T-helper 17 cell (primary cell): ENCODE measurements at places on chromosomes 16 and 17.

DNA sequence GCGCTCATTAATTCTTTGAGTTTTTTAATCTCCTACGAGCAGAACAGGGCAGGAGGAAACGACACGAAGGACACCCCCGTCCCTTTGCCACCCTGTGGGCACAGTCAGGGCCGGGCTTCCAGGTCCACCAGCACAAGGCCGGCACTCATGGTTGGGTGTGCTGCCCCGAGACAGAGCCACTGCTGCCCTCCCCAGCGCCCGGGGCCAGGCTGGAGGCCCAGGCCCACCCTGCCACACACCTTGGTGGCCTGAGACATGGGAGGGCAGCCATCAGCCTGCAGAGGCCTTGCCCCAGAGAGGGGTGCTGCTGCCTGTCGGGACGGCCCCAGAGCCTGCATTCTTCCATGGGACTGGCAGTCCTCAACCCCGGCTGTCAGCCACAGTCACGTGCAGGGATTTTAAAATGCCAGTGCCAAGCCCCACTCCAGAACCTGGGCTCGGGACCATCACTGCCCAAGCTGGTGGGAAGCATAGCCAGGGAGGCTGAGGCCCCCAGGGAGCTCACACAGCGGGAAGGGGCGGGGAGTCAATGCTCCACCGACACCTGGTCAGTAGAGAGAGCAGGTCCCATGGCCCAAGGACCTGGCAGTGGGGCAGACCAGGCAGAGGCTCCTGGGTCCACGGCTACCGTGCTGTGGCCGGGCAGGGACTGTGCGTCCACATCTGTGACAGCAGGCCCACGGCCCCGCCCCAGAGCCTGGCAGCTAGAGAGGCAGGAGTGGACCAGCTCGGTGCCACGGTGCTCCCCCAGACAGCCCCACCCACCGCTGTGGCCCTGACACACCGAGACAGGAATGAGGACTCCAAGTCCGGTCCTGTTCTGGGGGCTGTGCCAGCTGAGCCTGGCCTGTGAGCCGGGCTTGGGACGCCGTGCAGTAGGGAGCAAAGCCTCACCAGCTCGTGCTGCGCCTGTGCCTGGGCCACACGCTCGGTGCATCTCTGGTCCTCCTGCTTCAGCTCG, 27.5 kb downstream of the CEP131 start:
- no peak for DNase-seq

DNA sequence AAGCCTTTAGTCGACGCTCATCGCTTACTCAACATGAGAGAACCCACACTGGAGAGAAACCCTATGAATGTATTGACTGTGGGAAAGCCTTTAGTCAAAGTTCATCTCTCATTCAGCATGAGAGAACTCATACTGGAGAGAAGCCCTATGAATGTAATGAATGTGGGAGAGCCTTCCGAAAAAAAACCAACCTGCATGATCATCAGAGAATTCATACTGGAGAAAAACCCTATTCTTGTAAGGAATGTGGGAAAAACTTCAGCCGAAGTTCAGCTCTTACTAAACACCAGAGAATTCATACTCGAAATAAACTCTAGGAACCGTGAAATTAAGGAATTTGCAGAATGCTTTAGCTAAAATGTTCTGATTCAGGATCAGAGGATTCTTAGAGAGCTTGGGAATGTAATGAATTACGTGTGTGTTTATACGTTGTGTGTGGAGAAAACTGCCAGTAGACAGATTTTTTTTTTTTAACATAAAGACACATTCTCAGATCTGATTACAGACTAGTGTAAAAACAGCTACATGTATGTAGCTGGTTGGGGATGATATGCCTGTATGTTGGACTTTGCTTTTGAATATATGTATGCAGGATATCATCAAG, 25.4 kb downstream of the ZFP90 start:
- DNase-seq, result no peak

DNA sequence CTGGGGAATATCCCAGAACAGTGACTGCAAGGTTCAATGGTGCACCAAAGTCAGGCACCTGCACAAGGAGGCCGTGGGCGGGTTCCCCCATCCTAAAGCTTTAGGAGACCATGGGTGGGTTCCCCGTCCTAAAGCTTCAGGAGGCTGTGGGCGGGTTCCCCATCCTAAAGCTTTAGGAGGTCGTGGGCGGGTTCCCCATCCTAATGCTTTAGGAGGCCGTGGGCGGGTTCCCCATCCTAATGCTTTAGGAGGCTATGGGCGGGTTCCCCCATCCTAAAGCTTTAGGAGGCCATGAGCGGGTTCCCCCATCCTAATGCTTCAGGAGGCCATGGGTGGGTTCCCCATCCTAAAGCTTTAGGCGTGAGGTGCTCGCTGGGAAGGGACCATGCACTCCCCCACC, 313.3 kb downstream of the FOXL1 start:
- no peak for DNase-seq

- DNase-seq, result no peak
Measured at GRCh38 chr16:2091547-2092255, 43.9 kb downstream of the TSC2 start.

- no peak for DNase-seq
Measured at GRCh38 chr17:66740226-66740625, 94.7 kb upstream of the CACNG5 start.

GRCh38 chr16:48433850-48434530, 48.8 kb upstream of the SIAH1 start:
- no peak for DNase-seq

DNA sequence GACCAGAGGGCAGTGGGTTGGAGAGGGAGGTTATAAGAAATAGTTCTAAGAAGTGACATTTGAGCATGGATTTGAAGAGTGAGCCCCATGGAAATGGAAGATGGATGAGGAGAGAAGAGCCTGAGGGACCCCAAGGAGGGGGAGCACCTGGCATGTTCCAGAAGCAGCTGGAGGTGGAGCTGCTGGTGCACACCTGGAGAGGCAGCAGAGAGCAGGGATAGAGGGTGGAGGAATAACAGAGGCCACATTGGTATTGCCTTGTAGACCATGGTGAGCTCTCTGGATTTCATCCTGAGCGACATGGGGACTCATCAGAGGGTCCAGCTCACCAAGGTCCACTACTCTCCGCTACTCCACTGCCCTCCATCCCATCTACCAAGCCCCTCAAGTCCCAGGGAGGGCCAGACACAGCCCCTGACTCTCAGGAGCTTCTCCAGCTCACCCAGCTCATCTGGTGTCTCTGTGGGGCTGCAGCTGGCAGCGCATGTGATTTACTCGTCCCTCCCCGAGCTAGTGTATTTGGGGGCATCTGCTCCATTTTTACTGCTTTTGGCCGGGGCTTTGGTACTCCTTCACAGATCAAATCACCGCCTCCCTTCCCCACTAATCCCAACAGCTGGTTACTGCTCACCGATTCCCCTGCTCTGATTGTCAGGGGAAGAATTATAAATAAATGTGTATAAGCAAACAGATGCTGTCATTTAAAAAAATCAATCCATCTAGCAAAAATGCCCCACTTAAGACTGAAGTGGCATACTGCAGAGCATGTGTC, 22.1 kb upstream of the KDM8 start:
- no peak for DNase-seq

- no peak for DNase-seq
Measured at GRCh38 chr17:77125432-77125901, 15.3 kb upstream of the SEC14L1 start.

GRCh38 chr16:22190081-22190775, 15.8 kb upstream of the EEF2K start:
- DNase-seq, result peak; percentile 89

DNA sequence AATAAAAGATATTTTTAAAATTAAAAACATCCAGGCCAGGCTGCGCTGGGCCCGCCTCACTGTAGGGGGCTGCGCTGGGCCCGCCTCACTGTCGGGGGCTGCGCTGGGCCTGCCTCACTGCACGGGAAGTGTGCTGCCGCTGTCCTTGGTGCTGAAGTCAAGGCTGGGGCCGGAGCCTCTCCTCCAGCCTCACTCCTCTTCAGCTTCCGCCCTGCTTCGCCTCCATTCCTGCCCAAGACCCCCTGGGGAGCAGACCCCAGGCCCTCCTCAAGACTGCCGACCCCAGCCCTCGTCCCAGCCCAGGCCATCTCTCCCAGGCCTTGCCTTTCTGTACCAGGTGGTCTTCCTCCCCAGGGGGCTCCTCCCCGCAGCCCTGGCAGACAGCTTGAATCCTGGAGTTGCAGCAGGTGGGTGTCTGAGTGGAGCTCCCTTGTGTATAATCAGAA, 26.2 kb downstream of the ENDOV start:
- DNase-seq, result peak; percentile 29

DNA sequence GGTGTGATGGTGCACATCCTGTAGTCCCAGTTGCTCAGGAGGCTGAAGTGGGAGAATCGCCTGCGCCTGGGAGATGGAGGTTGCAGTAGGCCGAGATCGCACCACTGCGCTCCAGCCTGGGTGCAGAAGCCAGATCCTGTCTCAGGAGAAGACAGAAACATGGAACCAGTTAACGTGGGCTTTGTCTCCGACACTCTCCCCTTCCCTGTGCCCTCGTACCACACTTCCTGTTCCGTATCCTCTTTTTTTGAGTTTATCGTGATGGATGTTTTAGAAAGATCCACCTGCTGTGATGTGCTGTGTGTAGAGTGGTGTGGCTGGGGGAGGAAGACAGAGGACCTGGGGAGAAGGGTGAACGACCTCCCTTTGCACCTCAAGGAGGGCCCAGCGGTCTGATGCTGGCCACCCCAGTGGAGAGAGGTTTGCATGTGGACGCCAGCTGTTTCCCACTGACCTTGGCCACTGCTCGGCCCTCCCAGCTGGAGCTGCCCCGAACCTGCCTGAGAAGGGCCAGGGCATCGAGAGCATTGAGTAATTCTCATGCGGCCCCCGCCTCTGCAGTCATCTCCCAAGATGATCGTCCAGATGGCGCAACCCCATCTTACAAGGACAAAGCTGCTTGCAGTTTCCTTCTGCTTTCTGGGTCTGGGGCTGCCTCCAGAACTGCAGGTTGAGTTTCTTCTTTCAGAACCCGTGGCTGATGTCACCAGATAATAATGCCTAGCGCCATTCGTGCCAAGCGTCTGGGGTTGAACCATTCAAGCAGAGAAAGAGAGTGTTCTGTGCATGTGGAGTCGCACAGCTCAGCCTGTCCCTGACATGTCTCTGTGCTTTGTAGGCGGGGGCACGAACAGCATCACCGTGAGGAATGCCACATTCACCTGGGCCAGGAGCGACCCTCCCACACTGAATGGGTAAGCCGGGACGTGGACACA, 126.3 kb downstream of the ABCC1 start:
- DNase-seq, result no peak

- DNase-seq, result no peak
Measured at GRCh38 chr16:71359431-71359830, 908 bp downstream of the CALB2 start.

GRCh38 chr16:57947261-57947660, 23.7 kb downstream of the CNGB1 start:
- no peak for DNase-seq

DNA sequence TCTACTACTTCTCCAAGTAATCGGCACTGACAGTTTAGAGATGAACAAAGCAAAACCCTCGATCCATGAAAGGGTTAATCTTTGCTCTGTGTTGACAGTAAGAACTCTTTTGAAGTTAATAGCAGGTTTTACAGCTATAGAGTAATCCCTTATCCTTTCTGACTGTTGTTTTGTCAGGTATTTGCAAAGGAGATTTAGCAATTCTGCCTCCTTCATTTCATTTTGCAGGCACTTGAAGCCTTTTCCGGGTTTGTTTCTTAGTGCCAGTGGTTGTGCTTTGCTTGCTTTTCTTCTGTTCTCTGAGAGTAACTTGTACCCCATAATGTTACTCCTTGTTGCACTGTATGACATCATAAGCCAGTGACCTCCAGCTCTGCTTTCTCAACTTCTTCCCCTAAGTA, 64.5 kb downstream of the TANGO6 start:
- no peak for DNase-seq

DNA sequence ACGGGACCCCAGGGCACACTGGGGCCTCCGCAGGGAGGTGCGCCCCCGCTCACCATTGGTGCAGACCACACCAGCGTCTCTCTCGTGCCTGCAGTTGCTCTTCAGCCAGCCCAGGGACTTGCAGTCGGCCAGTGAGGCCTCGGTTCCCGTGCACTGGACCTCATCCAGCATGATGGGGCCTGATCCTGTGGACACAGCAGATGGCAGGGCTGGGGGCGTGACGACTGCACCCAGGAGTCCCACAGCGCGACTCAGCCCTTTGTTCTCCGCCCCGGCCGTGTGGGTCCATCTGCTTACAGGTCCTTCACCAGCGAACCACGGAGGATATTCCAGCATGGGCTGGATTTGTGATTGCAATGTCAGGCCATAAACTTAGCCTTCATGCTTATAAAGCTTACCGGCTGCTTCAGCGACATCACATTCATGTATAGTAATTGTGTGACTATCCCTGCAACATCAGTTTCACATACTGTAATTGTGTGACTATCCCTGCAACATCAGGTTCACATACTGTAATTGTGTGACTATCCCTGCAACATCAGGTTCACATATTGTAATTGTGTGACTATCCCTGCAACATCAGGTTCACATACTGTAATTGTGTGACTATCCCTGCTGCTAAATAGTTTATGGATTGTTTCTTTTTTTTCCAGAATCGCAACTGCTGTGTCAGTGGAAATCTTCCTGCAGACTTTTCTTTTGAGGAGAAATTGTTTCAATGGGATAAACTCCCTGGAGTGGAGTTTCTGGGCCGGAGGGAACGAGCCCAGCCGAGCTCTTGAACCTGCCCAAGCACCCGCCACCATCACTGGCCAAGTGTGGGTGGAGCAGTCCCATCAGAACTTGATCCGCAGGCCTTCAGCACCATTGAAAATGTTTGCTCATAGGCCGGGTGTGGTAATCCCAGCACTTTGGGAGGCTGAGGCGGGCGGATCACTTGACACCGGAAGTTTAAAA, 4.8 kb downstream of the LGALS3BP start:
- no peak for DNase-seq

DNA sequence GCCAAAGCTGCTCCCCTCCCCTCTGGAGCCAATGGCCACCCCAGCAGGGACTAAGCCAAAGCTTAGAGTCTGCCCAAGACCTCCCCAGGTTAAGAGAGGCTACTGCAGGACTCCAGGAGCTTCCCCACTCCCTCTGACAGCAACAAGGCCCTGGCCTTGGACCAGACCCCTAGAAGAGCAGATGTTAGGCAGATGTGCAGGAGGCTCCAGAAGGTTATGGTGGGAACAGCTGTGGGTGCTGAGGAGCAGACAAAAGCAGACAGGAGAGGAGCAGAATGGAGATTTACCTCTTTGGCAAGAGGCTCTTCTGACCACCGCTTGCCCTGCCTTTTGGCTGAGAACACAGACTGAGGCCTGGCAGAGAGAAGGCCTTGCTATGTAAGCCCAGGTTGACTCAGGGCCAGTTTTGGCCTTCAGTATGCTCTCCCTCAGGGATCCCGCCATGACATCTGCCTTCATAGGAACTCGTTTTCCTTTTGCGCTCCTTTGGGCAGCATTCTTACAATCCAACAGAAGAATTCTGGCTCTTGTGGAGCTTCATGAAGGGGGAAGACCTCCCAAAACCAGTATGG, 113.0 kb downstream of the RBFOX3 start:
- DNase-seq, result no peak
